Activated CD4-positive, alpha-beta T cell treated with anti-CD3 and anti-CD28 coated beads, Interleukin-2, amount 50 U/mL, for 1 hour (primary cell): ENCODE measurements at places on chromosomes 12 and 14.
A peak's percentile ranks its signal among the peaks of the same experiment; 100 is the strongest.

- DNase-seq, result peak; percentile 22
Measured at GRCh38 chr12:45543887-45544286, 185.6 kb upstream of the ARID2 start.

- DNase-seq, result no peak
Measured at GRCh38 chr14:54322701-54323337, 74.0 kb upstream of the CDKN3 start.

DNA sequence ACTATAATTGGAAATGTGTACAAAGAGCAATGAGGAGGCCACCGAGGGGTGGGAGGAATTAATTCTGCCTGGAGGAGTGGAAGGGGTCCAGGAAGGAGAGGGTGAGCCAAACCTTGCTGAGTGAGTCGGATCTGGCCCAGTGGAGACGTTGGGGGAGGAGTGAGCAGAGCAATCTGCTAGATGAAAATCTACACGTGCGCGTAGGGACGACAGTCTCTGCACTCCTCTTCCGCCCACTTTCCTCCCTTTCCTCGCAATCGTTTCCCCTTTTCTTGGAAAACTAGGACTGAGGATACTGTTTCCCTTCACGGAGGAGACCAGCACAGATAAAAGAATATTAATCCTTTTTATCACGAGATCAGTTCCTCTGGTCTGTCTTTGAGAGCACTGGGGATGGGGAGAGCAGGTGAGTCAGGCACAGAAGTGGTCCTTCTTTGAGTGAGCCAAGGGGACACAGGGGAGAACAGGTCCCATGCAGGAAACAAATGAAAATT is 2.9 kb upstream of the NAB2 start:
- no peak for DNase-seq

DNA sequence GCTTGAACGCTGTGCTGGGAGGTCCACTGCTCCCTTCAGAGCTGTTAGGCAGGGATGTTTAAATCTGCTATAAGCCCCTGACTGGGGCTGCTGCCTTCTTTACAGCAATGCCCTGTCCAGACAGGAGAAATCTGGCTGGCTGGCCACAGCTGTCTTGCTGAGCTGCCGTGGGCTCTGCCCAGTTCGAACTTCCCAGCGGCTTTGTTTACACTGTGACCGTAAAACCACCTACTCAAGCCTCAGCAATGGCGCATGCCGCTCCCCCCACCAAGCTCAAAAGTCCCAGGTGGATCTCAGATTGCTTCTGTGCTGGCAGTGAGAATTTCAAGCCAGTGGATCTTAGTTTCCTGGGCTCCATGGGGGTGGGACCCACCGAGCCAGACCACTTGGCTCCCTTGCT is 35.8 kb downstream of the CKAP4 start:
- DNase-seq, result no peak

DNA sequence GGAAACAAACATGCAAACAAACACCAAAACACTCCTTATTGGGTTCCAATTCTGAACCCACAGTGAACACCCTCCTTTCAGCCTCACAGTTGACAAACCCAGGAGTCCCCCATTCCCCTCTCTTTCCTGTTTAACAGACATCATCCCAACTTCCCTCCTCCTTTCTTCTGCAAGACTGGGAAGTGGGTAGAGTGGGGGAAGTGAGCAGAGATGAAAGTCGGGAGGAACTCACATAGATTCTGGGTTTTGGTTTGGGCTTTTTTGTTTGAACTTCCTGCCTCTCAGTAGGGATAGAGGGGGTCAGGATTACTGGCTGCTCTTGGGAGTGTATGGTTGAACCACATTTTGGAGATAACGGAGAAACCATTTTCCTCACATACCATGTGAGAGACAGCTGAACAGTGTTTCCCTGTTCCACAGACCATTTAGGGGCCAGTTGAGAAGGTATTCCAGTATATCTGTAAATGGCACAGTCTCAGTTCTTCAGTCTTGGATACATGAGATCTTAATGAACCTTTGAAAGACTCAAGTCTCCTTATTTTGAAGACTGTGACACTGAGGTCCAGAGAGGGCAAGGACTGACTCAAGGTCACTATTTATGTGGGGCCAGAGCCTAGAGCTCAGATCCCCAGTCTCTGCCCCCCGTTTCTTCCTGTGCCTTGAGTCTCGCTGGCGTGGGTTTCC is 3.9 kb upstream of the GPR84 start:
- DNase-seq, result no peak

- no peak for DNase-seq
Measured at GRCh38 chr14:59334253-59334652, 130.9 kb downstream of the GPR135 start.

DNA sequence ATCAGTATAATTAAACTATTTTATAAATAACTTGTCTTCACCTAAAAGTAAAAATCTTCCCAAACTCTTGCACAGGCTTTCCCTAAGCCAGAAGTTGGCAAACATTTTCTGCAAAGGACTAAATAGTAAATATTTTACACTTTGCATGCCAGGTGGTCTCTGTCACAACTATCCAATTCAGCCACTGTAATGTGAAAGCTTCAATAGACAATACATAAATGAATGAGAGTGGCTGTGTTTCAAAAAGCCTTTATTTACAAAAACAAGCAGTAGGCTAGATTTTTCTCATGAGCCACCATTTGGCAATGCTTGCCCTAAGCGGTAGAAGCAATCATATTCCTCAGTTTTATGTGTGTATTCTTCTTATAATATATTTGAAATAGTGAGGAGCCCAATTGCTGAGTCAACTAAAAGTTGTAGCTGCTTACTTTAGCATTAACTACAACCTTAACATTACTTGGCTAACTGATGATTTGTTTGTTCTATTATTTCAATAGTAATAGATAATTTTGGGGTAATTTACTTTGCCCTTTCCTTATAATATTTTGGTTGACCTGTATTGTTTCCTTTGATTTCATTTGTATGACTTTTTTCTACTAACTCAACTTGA is 236.0 kb upstream of the SYT1 start:
- no peak for DNase-seq

DNA sequence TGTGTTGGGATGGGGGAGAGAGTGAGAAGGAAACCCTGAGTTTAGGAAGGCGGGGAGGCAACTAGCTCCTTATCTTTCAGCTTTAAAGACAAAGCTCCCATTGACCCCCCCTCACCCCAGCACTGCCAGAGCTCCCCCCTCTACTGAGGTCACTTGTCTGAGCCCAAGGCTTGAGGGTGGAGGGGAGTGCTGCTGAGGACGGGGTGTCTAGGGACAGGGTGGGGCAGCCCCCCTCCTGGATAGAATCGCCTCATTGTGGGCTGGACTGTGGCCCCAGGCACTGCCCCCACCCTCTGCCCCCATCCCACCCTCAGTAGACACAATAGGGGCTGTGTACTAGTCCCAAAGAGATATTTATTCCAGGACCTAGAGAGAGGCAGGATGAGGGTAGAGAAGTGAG is 3.0 kb downstream of the ERBB3 start:
- DNase-seq, result no peak

DNA sequence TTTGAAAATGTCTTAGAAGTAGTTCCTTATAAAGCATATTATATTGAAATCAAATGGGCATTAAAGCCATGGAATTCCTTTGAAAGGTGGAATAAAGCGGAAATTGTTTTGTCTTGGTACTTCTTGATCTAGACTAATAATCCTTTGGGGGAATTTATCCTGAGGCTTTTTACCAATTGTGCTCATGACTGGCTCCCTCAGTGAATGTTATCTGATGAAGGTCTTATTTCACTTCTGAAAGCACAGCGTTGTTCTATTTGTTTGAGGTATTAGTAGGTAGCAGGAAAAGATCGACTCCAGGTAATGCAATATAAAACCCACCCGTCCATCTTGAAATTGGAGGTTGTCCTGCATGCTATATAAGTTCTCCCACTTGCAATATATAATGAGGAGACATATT is 64.8 kb downstream of the PPFIBP1 start:
- no peak for DNase-seq

DNA sequence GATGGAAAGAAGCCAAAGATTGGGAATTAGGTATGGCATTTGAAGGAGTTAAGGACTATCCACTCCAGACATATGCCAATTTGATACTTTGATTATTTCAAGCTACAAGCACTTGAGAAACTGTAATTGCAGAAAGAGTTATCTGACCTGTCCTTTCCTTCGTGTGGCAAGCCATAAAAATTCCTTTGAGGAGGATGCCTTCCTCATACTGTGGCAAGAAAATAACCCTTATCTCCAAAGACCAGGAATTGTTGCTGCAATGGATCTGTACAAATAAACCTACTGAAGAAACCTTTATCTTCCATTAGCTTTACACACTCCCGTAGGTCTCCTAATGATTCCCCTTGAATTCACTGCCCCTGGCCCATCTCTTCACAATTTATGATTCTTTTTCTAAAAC is 165.1 kb upstream of the AMIGO2 start:
- DNase-seq, result no peak

GRCh38 chr12:89951050-89951693 is 242.5 kb upstream of the ATP2B1 start:
- no peak for DNase-seq

GRCh38 chr12:108175310-108175709 is 46.2 kb downstream of the WSCD2 start:
- DNase-seq, result no peak

DNA sequence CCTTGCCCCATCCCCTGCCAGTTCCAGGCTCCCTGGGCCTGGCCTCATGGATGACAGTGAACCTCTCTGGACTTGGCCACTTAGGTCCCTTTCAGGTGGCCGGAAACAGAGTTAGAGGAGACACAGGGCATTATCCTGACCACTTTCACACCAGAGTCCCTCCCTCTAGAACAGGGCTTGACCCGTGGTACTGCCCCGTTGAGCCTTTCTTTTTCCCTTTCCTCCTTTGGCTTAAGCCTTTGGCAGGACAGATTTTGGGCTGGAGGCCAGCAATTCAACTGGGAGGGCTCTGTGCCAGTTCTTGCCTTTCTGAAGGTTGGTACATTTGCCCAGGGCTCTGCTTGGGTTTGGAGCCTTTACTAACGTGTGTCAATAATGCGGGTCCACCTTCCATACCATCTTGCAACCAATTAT is 22.8 kb downstream of the TPCN1 start:
- DNase-seq, result no peak

DNA sequence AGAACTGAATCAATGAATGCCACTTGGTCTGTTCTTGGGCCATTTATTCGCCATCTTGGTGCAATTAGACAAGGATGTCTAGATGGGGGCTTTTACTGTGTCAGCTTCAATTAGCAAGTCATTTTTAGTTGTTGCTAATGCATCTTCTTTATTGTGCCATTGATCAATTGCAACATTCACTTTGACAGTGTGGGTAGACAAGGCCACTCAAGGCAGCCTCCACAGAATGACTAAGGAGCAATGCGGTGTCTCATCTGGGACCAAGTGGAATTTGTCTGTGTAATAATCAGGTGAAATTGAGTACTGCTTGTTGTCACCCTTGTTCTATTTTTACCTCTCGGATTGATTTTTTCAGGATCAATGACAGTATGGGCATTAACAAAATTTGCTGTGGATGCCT is 275.9 kb downstream of the CACNA1C start:
- no peak for DNase-seq

DNA sequence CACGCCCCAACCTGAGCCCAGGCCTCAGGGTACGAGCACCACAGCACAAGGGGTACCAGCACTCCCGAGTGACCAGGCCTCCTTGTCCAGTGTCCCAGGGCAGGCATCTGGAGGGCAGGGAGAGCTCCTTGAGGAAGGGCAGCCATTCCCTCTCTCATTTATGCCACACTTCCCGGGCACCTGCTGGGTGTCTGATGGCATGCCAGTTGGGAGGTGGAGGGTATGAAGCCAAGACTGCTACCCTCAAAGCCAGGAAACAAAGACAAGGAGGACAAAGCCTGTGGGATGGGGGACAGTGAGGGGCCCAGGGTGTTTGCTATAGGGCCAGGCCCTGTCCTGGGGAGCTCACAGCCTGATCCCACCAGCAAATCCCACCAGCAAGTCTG is 45.6 kb downstream of the CCDC88C start:
- DNase-seq, result no peak

DNA sequence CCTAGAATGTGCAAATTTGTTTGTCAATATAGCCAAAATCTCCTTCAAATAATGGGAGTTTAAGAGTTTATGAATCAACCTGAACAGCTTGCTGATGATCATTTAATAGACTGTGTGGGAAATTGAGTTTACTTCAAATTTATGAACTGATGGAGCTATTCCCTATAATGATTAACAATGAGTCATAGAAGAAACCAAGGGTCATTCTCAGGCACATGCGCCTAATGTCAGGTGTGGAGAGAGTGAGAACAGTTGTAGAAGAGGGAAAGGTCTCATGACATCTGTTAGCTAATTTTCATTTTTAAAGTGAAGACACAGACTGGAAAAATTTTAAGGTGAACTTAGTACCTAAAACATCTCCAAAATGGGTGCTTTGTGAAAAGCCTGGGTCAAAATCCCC is 191.8 kb downstream of the BMP4 start:
- DNase-seq, result no peak

GRCh38 chr12:2393996-2394395 is 341.2 kb downstream of the CACNA1C start:
- DNase-seq, result no peak

DNA sequence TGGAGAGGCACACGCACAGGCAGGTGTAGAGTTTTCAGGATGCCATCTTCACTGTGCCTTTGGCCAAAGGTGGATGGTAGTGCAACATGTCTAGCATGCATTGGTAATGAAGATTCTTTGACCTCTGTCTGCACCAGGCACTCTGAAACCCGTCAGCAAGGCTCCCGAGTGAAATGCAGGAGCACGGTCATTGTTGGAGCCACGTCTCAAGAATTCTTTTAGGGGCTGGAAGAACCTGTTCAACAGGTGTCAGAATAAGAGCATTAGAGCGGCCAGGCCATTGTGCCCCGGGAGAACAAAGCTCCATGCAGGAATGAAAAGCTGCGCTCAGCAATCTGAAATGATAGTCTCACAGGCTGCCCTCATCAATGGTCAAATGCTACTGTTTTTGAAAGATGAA is 40.2 kb upstream of the DICER1 start:
- no peak for DNase-seq

DNA sequence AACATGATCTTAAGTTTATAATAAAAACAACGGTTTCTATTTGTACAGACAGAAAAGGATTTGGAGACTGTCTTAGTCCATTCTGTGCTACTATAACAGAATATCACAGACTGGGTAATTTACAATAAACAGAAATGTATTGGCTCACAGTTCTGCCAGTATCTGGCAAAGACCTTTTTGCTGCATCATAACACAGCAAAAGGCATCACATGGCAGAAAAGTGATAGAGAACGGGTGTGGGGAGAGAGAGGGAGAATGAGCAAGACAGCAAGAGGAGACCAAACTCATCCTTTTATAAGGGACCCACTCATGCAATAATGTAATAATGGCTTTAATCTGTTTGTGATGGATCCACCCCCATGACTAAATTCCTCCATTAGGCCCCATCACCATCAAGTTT is 17.0 kb upstream of the NUDT4 start:
- DNase-seq, result no peak
